ENCODE measurements at places on chromosomes 12 and 14.

GRCh38 chr14:100824091-100824551 lies 1.8 kb upstream of the MEG3 start:
- no peak for DNase-seq

GRCh38 chr12:42086031-42086430 lies 58.6 kb downstream of the GXYLT1 start:
- DNase-seq, result no peak

DNA sequence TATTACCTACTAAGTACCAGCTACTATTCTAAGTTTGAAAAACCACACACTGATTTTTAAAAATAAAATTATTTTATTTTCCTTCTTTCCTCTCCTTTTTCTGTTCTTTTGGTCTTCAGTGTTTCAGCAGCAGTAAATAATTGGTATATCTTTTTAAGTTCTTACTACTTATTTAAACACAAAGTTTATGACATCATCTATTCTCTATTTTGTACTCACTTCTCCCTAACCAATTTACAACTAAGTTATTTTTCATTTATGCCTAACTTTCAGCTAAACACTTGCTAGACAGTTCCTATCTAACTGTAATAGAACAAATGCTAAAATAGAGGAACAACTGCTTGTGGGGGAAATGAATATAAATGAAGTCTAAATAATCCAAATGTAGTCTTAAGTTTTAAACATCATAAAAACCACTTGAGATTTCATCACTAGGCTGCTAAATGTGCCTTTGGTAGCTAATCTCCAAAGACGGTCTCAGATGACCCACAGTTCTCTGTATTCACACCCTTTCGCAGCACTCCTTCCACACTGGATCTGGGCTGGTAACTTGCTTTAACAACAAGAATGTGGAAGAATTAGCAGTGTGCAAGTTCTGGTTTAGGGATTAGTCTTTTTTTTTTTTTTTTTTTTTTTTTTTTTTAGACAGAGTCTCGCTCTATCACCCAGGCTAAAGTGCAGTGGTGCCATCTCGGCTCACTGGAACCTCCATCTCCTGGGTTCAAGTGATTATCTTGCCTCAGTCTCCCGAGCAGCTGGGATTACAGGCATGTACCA lies 41.0 kb downstream of the TFCP2 start:
- DNase-seq, result no peak

- no peak for DNase-seq
Observed at GRCh38 chr12:44357494-44357893, 518.6 kb downstream of the NELL2 start.

DNA sequence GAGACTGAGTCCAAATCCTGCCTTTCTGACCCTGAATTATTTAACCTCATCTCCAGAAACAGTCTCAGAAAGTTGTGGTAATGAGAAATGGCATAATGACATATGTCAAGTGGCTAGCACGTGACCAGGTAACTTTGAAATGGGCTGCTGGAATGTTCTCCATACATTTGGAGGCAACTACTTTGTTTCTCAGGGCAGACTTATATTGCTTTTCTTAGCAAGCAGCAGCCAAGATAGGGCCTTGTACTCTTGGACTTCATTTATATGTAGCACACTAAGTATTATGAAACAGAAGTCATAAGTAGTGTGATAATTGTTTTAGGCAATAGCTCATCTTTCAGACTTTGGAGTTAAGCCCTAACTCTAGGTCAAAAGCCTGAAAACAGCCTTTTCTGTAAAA lies 494.7 kb downstream of the NPAS3 start:
- no peak for DNase-seq

- peak; percentile 34 for DNase-seq
Observed at GRCh38 chr14:76090616-76091391, 60.9 kb upstream of the GPATCH2L start.

DNA sequence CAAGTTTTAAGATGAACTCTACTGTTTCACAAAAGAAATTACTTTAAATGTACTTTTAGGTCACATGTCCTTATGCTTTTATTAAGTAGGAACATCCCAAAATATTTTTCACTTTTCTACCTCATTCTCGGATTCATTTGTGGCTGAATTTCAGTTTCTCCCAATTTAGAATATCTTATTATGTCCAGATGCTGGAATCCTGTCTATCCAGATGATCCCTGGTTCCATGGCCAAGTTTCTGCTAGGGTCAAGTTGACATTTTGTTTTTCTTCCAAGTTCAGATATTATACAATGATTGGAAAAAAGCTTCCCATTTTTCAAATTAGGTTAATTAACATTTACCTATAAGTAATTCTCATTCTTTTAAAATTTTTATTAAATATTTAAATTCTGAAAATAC lies 181.8 kb upstream of the SLC16A7 start:
- no peak for DNase-seq

DNA sequence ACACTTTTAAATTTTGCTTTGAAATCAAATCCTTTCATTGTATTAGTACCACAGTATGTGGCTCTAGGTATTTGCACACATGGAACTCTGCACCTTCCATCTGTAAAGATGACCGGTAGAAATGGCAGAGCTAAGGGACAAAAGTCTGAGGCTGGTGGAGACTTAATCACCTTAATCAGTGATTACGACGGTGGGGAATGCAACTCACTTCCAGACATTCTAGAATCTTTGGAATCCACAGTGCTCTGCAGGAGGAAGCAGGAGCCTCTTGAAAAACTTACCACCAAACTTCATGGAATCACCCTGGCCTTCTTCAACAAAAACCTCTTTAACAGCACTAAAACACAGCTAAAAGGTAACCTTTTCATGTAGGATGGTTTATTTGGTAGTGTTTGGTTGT lies 3.9 kb upstream of the DACT1 start:
- DNase-seq, result peak; percentile 27

DNA sequence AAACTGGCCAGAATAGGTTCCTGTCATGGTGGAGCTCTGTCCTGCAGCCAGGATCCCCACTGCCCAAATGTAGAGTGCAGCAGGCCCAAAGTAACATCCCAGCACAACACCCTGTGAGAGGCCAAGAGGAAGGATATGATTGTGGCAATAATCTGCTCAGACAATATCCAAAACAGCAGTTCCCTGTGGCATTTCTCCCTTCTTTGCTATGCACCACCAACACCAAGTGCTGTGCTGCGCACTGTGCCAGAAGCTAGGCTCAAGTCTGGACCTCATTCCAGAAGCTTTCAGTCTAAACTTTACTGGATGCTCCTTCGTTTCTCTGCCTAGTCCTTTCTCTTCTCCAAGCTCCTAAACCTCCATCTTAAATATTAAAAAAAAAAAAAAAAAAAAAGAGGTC lies 33.4 kb downstream of the SLC11A2 start:
- peak; percentile 13 for DNase-seq

Data from NCI-H82 (cell line).